ENCODE measurements at places on chromosomes 5 and 9. TPM values are rescaled to one million over a fixed set of nuclear protein-coding genes. Genes with fewer than 3 reads are reported as not detected.
A peak's percentile ranks its signal among the peaks of the same experiment; 100 is the strongest.

- no peak for DNase-seq
Observed at GRCh38 chr5:158812408-158812807, 287.3 kb downstream of the EBF1 start.

- DNase-seq = peak; percentile 17
Observed at GRCh38 chr9:124284940-124285441, 27.2 kb downstream of the NEK6 start.

GRCh38 chr9:10265153-10265631, 347.6 kb downstream of the PTPRD start:
- DNase-seq = no peak

GRCh38 chr9:34197756-34198711, 19.2 kb downstream of the UBAP1 start:
- no peak for DNase-seq

DNA sequence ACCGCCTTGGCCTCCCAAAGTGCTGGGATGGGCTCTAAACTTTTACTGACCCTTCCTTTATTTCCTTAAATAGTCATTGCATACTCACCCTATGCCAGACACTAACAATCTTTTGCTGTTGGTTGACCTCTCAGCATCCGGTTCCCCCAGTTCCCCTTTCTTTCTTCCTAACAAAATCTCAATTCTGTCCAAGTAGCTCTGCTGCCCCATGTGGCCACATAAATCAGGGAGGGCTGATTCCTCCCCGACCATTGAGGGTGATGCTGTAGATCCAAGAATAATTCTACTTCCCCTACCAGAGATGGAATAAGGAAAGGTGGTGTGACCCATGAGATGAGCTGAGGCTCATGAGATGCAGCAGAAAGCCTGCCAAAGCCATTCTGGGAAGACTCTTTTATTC, 315.3 kb upstream of the MSX2 start:
- DNase-seq = no peak

GRCh38 chr9:16143310-16143709, 590.5 kb downstream of the CCDC171 start:
- DNase-seq = no peak

- no peak for DNase-seq
Observed at GRCh38 chr5:83720836-83721537, at the start of gene HAPLN1. Gene HAPLN1, minus strand, starts transcription at chr5:83720855. Its CDS starts 47,332 bp downstream, at chr5:83673523.

GRCh38 chr5:32147236-32147635, 26.9 kb downstream of the GOLPH3 start:
- no peak for DNase-seq

GRCh38 chr5:115369430-115370144, 73.1 kb upstream of the CCDC112 start:
- no peak for DNase-seq

GRCh38 chr9:97382099-97382718, 29.7 kb upstream of the TDRD7 start:
- no peak for DNase-seq

DNA sequence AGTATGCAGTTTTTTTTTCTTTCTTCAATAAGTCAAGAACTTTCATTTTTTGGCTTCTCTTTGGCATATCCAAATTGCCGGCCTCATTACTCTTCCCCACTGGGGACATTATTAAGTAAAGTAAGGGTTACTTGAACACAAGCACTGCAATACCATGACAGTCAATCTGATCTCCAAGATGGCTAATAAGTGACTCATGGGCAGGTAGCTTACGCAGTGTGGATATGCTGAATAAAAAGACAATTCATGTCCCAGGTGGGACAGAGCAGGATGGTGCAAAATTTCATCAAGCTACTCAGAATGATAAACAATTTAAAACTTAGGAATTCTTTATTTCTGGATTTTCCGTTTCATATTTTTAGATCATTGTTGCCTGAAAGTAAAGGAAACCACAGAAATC, 671.8 kb downstream of the ACTL7B start:
- no peak for DNase-seq

- DNase-seq = no peak
Observed at GRCh38 chr5:5285906-5286305, 136.6 kb upstream of the ICE1 start.

- DNase-seq = no peak
Observed at GRCh38 chr5:9173281-9174048, 372.4 kb downstream of the SEMA5A start.

The FLT4 gene
- 8.1 TPM for total RNA-seq

The ZBTB43 gene
- 15.1 TPM for total RNA-seq

The PCDHA6 gene
- 26.8 TPM for total RNA-seq

The LHX3 gene
- total RNA-seq = not detected

Data from cerebellum (tissue), 4 donors.